ENCODE measurements at places on chromosomes 16 and 17. TPM values are rescaled to one million over a fixed set of nuclear protein-coding genes. Genes with fewer than 3 reads are reported as not detected.

- H3K4me1 ChIP-seq: peaks cover 14% of the 10 kb centered on the region
- peak; percentile 98 for DNase-seq
- H3K36me3 ChIP-seq: no peaks in the 10 kb centered on the region
- H3K27ac ChIP-seq: no peak overlapping the region
- no peaks in the 10 kb centered on the region for H3K27me3 ChIP-seq
Observed at GRCh38 chr17:78935419-78936323, 10.5 kb upstream of the TIMP2 start.

Gene PRSS21
- polyA plus RNA-seq: not detected

- no peaks in the 10 kb centered on the region for H3K4me1 ChIP-seq
- no peak overlapping the region for H3K27ac ChIP-seq
- no peaks in the 10 kb centered on the region for H3K27me3 ChIP-seq
- H3K36me3 ChIP-seq: no peaks in the 10 kb centered on the region
- no peak overlapping the region for H3K4me3 ChIP-seq
Observed at GRCh38 chr16:11020792-11021551, 76.6 kb downstream of the CLEC16A start.

- no peak overlapping the region for H3K4me3 ChIP-seq
- peak; percentile 23 for DNase-seq
- peaks cover 17% of the 10 kb centered on the region for H3K4me1 ChIP-seq
- no peaks in the 10 kb centered on the region for H3K27me3 ChIP-seq
- H3K36me3 ChIP-seq: peaks cover 13% of the 10 kb centered on the region
Observed at GRCh38 chr17:82173351-82174041, 39.1 kb downstream of the CCDC57 start.

- no peak for DNase-seq
- H3K4me1 ChIP-seq: no peaks in the 10 kb centered on the region
- H3K4me3 ChIP-seq: no peak overlapping the region
- no peak overlapping the region for H3K27ac ChIP-seq
Observed at GRCh38 chr16:83785455-83785854, 22.3 kb upstream of the HSBP1 start.

Gene TEX19
- not detected for polyA plus RNA-seq

DNA sequence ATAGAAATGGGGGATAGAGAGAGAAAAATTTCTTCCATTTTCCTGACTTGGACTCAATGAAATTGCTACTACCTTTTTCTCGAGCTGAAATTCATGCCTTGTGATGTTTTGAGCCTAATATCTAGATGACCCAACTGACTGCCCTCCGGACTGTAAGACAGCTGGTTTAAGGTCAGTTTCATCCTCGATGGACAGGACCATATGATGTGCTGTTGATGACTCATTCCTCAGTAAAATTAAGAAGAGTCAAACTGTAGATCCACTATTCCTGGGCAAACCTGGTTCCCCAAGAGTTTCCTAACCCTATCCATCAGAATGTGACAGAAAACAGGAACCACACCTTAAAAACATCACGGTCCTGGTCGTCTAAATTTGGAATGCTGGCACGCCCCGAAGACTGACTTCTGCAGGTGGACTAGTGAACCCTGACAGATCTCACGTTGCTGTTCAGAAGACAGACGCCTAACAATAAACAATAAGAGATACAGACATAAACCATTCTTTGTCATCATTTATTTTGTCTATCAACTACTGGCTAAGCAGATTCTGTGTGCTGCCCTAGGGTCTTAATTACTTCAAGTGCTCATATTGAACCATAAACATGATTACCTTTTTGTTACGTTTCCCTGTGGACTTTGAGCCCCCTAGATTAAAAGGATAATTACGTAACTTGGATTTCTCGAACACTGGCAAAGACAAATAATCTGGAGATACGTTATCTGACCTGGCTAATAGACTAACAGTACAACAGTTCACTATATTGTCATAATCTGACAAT, 45.1 kb upstream of the NOS2 start:
- no peaks in the 10 kb centered on the region for H3K36me3 ChIP-seq
- no peaks in the 10 kb centered on the region for H3K4me1 ChIP-seq
- H3K27ac ChIP-seq: no peak overlapping the region
- no peak for DNase-seq
- H3K27me3 ChIP-seq: no peaks in the 10 kb centered on the region

Gene SMIM36
- polyA plus RNA-seq: not detected

- H3K36me3 ChIP-seq: no peaks in the 10 kb centered on the region
- H3K27ac ChIP-seq: no peak overlapping the region
- H3K4me3 ChIP-seq: no peak overlapping the region
Observed at GRCh38 chr17:20205609-20206008, 196.4 kb downstream of the SPECC1 start.

GRCh38 chr17:17706140-17707060, 25.1 kb downstream of the RAI1 start:
- no peak overlapping the region for H3K27ac ChIP-seq
- peaks cover 18% of the 10 kb centered on the region for H3K27me3 ChIP-seq
- no peak overlapping the region for H3K4me3 ChIP-seq
- peaks cover 11% of the 10 kb centered on the region for H3K4me1 ChIP-seq

DNA sequence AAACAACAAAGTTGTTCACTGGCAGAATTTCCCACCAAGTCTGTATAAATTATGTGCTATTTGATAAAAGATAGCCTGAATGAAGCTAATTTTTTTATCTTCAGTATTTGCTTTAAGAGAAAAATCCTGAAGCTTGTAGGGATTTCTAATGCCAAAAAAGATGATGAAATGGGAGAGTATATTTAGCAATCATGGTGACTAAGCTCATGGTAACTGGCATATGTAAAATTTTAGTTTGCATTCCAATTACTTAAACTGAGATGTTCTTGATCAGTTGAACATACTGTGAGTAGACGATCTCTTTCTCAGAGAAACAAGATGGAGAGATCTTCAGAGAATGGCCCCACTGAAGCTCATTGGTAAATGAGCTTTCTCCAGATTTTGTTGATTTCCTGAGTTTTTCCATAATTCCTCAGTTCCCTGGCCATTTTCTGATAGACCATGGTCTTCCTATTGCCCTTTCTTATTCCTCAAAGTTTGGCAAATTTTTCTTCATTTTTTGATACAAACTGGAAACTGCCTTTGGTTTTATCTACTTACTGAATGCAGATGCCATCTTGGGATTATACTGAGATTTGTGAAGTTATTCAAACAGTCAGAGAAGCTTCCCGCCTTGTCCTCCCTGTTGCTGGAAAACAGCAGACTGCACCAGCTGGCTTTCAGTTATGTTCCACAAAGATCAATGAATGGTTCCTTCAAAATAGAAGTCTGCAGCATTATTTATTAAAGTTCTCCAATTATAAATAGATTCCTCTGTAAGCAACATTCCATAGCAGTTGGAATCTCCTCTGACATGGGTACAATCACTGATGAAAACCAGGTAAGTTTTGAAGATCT, 68.3 kb upstream of the ALOX12 start:
- H3K4me3 ChIP-seq: no peak overlapping the region
- no peaks in the 10 kb centered on the region for H3K36me3 ChIP-seq
- H3K27ac ChIP-seq: no peak overlapping the region
- H3K27me3 ChIP-seq: no peaks in the 10 kb centered on the region
- peak; percentile 88 for DNase-seq
- no peaks in the 10 kb centered on the region for H3K4me1 ChIP-seq

- H3K4me1 ChIP-seq: no peaks in the 10 kb centered on the region
- no peaks in the 10 kb centered on the region for H3K27me3 ChIP-seq
- no peak overlapping the region for H3K4me3 ChIP-seq
- DNase-seq: no peak
- H3K27ac ChIP-seq: no peak overlapping the region
- no peaks in the 10 kb centered on the region for H3K36me3 ChIP-seq
Observed at GRCh38 chr17:59719526-59719925, 12.1 kb downstream of the VMP1 start.

GRCh38 chr17:78023042-78023441, 64.5 kb downstream of the TNRC6C start:
- DNase-seq: no peak
- no peak overlapping the region for H3K4me3 ChIP-seq
- H3K27me3 ChIP-seq: no peaks in the 10 kb centered on the region
- H3K4me1 ChIP-seq: peaks cover 12% of the 10 kb centered on the region

DNA sequence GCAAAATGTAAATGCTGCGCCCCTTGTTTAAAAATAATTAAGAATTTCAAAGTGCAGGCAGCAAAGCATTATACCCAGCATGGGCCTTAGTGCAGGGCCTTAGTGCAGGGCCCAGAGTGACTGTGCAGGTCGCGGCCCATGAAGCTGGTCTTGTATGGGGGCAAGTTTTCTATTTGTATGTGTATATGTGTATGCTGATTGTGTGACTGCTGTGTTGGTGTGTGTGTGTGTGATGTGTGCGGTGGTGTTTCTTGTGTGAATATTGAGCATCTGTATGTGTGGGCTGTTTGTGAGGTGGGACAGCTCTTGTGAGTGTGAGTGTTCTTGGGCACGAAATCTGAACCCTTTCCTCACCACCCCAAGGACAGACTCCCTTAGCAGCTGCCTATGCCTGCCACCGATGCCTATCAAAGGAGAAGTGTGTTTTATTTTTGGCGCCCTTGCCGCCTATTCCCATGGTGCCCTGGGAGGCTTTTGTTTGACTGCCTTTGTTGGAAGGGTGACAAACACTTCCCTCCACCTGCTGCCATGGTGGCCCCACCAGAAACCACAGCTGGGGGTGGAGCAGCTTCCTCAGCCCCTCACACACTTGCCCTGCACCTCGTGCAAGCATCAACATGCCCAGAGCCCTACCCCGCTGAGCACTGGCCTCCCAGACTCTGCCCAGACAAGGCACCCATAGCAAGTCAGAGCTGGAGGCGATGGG, 18.0 kb downstream of the CCR7 start:
- DNase-seq: no peak
- H3K4me1 ChIP-seq: peaks cover 19% of the 10 kb centered on the region
- no peak overlapping the region for H3K27ac ChIP-seq
- no peaks in the 10 kb centered on the region for H3K27me3 ChIP-seq
- H3K4me3 ChIP-seq: no peak overlapping the region
